ENCODE measurements at places on chromosomes 7 and 10.
A peak's percentile ranks its signal among the peaks of the same experiment; 100 is the strongest.

DNA sequence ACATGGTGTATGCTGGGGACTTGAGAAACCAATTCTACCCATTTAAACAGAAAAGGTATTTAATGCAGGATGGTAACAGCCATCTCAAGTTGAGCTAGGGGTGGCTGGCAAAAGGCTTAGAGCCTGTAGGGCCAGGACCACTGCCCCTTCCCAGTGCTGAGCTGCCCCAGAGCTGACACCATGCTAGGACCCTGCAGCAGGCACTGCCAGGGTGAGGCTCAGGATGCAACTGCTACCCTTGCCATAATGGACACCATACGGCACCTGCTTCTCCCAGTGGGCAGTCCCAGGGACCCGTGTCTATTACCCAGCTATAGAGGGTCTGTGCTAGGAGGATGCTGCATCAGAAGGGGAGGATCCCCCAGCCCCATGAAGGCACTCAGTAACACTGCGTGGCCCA, 160.7 kb upstream of the ADCY1 start:
- DNase-seq: no peak

GRCh38 chr10:97128039-97128492, 57.7 kb downstream of the SLIT1 start:
- DNase-seq: no peak

GRCh38 chr7:106331441-106332175, 46.8 kb upstream of the NAMPT start:
- DNase-seq: no peak

DNA sequence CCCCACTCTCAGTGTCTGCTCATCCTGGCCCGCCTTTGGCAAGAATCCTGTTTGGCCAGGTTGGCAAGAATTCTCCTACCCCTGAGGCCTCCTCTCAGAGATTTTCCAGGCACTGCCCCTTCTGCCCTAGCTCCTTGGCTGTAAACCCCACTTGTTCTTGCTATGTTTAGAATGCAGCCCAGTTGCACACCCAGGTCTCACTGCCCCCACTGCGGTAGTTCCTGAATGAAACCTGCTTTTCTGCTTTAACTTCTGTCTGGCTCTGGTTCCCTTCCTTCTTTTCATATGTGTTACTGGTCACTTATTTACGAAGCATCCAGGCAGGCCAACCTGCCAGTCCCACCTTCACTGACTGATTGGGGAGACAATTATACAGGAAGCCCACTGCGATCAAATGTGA, 576.9 kb downstream of the GLRX3 start:
- no peak for DNase-seq

DNA sequence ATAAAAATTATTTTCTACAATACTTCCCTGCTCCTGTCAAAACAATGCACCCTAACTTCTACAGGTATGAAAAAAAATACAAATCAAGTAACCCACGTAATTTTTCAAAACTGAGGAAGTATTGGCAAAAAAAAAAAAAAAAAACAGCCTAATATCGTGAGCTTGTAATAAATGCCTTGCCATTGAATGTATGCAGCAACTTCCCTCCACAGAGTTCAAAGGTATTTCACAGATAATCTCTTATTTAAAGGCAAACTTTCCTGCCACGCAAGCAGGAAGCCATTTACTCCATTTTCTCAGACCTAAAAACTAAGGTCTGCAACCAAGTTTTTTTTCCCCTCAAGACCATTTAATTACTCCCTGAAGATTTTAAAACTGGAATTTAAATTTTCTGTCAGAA, 642 bp upstream of the AGR2 start:
- DNase-seq: no peak

DNA sequence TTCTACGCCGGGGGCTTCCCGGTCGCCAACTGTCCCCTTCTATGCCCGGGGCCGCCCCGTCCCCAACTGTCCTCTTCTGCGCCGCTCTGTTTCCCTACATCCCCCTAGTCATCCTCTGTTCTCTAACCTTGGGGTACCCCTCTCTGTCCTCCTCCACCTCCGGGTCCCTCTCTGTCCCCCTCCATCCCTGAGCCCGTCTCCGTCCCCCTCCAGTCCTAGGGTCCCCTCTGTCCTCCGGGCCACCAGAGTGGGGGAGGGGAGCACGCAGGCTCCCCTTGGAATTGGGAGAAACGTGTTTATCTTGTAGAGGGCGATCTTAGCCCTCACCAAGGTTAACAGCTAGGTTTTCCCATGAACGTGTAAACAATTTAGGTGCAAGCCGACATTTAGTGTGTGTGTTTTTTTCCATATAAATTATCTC, 852 bp upstream of the KLF6 start:
- peak; percentile 59 for DNase-seq

DNA sequence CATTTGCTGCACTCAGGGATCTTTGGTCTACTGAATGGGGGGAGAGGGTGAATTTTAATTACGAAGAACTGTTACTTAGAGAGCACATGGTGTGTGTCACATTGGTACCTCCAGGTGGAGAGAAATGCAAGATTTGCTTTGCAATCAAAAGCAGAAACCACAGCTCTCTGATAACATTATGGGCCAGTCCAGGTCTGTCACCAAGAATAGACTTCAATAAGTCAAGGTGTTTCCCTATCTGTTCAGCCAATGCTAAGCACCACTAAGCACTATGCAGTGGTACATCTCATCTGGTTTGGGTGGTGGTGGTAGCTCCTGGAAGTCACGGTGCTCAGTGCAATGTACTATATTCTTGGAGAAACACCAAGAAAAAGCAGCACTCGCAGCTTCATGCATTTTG, 119.6 kb upstream of the AFAP1L2 start:
- DNase-seq: no peak

DNA sequence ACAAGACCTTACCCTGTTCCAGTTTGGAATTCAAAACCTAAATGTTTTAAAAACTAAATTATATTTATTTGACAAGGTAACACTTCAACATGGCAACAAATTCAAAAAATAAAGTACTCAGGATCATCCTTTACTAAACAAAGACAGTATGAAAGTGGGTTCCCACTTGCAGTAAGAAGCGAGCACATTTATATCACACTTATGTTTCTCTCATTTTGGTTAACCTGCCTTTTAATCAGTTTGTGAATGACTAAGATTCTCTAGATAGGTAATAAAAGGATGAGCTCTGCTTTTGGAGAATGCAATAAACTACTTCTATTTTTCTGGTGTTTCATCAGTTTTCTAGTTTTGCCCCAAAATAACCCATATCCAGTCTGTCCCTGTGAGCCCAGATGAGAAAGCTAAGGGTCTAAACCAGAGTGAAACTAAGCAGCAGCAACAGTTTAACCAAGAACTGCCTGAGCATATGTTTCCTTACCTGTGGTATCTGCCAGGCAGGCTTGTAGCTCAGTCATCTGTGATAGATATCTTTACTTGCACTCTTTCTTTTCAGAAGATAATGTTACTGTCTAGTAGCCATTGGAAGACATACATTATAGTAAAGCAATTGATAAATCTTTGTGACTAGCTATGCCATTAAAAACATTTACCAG, 64.1 kb downstream of the ABLIM1 start:
- no peak for DNase-seq

- DNase-seq: no peak
Measured at GRCh38 chr7:10476642-10477041, 497.0 kb upstream of the PHF14 start.

- DNase-seq: no peak
Measured at GRCh38 chr7:84137812-84138211, 56.8 kb downstream of the SEMA3A start.

DNA sequence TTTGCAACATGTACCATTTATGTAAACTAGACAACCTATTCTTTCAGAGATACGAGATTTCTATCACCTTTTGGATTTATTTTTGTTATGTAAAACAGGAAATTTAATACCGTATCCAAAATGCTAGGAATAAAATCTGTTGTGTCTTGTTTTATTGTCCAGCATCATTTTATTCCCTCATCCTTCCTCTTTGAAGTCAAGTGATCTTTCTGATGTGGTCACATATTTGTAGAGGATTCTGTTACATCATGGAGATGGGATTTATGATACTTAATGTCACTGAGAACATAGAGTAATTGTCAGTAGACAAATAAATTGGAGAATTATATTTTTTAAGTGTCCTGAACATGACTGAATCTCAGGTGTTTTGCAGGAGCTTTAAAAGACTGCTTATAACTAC, 64.7 kb downstream of the ZNF277 start:
- DNase-seq: no peak

DNA sequence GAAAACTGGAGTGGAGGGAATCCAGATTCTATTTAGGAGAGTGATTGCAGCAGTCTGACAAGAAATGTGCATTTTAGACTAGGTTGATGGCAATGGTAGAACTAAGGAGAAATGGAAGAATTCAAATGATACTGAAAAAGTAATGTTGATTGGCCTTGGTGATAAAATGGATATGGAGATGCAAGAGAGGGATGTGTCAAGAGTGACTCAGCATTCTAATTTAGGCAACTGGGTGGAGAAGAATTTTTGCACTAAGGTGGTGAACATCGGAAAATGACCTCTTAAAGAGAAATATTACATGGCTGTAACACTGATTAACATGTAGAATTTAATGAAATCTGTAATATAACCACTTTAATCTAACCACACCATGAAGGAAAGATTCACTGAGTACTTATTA, 806.5 kb downstream of the PHTF2 start:
- DNase-seq: peak; percentile 5

- DNase-seq: peak; percentile 60
Measured at GRCh38 chr10:47165711-47166404, 134.1 kb upstream of the GDF10 start.

GRCh38 chr10:123135415-123136141, at the start of gene HMX3:
TSS of gene HMX3 (plus strand) at chr10:123135970. CDS start at chr10:123136051, 81 bp downstream.
- DNase-seq: peak; percentile 49

DNA sequence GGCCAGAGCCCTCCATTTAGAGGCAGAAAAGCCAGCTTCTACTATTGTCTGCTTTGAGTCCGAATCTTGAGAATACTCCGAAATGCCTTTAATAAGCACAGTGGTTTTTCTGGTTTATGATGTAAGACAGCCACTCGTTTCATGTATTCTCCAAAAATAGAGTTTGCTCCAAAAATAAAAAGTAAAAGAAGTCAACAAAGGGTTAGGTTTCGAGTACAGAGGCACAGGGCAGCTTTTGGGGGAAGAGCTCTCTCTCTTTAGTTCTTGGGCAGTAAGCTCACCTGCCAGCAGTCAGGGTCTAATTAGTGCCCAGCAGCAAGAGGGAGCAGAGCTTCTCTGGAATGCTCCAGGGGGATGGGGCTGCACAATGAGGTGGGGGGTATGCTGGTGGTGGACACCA, 20.2 kb downstream of the CREB3L2 start:
- no peak for DNase-seq

DNA sequence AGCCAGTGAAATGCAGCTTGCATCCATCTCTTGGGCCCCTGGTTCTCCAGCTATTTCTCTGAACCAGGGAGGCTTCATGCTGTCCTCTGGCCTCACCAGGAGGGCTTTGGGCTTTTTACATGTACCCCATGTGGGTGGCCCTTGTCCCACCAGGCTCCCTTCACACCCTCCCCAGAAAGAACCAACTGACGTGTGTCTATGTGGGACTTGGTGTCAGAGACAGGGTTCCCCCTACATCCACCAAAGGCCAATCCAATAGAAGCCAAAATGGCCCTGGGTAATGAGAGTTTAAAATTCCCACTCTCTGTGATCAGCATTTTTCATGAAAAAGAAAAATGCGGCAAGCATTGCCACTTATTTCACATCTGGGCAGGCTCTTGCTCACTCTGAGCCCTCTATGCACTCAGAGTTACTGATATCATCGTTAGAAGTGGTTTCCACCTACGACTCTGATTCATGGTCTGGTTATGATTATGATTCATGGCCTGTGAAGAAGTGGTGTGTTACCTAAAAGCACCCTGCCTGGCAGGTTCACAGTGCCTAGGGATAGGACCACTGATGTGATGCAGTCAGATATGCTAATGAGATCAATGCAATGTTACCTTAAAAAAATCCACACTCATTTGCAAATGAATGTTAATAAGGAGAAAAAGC, 133.5 kb downstream of the BUB3 start:
- peak; percentile 77 for DNase-seq

DNA sequence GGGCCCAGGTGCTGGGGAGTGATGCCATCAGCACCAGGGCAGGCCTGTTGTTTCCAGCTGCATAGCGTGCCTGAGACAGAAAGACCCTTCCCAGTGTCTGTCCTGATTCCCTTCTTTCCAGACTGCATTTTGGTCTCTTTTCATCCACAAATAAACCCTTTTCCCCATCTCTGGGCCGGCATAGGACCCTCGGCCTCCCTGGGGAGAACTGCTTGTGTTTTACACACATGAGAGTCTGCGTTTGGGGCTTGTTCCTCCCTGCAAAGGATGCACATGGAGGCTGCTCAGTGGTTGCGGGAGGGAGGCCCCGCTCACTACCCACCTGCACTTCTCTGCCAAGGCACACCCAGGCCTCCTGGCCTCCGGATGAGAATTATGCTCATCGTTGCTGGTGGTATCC, 5.8 kb upstream of the MMP21 start:
- DNase-seq: no peak

DNA sequence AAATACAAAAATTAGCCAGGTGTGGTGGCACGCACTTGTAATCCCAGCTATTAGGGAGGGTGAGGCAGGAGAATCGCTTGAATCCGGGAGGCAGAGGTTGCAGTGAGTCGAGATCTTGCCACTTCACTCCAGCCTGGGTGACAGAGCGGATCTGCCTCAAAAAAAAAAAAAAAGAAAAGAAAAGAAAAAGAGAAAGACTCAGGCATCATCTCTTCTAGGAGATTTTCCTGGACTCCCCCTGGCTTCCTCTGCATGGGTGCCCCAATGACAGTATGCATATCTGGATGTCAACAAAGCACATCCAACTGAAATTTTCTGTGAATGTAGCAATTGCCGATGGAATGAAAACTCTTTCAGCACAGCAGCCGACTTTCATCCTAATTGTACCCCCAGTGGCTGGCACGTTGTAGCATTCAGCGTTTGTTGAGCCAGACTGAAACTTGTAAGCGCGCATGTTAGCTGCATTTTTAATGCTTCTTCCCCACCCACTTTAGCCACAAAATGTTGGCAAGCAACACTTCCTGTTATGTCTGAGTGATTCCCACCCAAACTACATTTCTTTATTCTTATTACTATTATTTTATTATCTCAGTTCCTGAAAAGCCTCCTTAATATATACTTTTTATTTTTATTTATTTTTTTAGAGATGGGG, 70.2 kb downstream of the PRTFDC1 start:
- DNase-seq: peak; percentile 71

DNA sequence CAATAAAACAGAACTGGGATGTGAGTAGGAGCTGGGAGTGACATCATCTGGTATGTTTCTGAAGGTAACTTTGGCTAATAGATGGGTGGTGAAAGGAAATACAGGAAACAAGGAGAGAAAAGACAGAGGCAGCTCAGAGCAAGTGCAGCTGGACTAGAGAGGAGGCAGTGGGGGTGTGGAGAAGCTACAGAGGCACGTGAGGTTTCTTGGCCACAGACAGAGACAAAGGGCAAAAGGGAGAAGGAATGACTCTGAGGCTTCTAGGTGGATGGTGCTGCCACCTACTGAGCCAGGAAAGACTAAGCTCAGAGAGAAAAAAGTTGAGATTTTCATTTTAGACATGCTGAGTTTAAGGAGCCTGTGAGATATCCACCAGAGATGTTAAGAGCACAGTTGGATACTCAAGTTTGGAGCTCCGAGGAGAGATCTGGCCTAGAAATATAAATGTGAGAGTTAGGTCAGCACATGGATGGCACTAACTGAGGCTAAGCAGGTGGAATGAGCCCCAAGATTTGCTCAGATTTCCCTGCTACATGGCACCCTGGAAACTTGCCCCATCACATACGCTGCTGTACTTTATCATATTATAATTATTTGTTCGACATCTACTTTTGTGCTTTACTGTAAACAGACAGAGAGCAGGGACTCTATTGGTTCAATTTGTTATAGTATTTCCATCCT, 293.0 kb upstream of the IMMP2L start:
- DNase-seq: peak; percentile 82
